ENCODE measurements at places on chromosomes 13 and 19. TPM values are rescaled to one million over a fixed set of nuclear protein-coding genes. Genes with fewer than 3 reads are reported as not detected.
A peak's percentile ranks its signal among the peaks of the same experiment; 100 is the strongest.

The TNFSF13B gene
- total RNA-seq = 3.2 TPM

The LILRA2 gene
- 0.66 TPM for total RNA-seq

The KASH5 gene
- not detected for total RNA-seq

The GGN gene
- total RNA-seq = 0.44 TPM

The RASIP1 gene
- 10.7 TPM for total RNA-seq

The SIGLEC5 gene
- not detected for total RNA-seq

The NAPSA gene
- 0.80 TPM for total RNA-seq

DNA sequence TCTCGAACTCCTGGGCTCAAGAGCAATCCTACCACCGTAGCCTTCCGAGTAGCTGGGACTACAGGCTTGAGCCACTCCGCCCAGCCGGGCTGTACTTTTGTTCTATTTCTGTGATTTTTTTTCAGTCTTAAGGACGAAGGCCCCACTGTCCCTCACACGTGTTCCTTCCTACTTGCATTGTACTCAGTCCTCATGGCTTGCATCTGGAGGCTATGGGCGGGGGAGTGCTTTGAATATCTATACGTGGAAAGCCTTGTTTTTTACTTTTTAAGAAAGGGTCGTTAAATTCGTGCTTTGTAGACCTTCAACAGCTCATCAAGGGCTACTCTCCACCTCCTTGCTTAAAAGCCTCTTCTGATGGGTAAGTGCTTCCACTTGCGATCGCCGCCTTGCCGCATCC, 36.8 kb downstream of the NLRP12 start:
- no peak for DNase-seq

DNA sequence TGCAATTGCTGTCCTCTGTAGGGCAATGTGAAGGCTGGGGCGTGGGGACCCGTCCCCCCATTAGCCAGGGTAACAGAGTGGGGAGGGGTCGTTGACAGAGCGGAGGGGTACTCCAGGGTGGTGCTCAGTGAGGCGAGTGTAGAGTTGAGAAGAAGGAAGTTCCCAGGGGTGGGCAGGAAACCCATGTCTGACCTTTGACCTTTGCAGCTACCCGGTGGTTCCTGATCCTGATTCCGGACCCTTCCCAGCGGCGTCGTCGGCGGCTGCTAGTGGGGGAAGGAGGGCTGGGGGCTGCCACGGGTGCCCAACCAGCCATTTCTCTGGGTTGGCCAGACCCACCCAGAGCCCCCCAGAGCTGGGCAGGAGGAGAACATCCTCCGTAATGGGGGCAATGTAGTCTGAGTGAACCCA, 2.1 kb upstream of the PLVAP start:
- no peak for DNase-seq

DNA sequence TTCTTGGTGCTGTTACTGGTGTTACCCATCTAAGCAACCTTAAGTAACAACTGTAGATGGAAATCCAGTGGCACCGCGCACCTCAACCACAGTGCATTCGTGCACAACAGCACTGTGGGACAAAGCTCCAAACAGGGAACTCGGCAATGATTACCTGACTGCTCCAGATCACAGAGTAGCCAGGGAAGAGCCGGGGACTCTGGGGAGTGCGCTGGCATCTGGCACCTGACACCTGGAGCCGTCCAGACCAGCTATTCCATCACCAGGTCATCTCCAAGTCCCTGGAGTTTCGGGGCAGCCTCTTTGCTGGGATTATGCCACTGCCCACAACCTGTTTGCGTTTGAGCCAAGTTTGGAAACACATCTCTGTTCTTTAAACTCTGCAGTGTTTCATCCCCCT, 62.0 kb downstream of the COL4A1 start:
- DNase-seq = no peak

GRCh38 chr13:38914070-38914469, 76.6 kb downstream of the STOML3 start:
- DNase-seq = no peak

DNA sequence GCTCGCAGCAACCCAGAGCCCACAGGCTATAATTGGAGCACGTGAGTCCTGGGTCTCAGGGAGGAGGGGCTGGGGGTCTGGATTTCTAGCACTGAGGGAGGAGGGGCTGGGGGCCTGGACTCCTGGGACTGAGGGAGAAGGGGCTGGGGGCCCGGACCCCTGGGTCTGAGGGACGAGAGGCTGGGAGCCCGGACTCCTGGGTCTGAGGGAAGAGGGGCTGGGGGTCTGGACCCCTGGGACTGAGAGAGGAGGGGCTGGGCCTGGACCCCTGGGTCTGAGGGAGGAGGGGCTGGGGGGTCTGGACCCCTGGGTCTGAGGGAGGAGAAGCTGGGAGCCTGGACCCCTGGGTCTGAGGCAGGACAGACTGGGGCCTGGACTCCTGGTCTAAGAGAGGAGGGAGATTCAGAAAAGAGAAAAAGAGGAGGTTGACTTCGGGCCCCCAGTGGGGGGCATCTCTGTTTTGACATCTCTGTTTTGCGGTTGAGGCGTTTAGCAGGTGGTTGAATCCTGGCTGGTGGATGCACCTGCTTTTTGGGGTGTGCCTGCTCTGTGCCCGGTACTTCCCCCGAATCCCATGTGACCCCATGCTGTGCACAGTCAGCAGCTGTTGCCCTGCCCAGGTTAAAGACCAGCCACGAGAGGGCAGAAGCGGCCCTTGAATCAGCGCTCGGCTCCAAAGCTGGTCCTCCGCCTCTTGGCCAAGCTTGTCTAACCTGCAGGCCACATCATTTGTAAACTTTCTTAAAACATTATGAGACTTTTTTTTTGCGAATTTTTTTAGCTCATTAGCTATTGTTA, 10.5 kb downstream of the PVR start:
- DNase-seq = peak; percentile 50

- DNase-seq = no peak
These were observed 30.1 kb upstream of the METTL21C start for GRCh38 chr13:102724923-102725322.

DNA sequence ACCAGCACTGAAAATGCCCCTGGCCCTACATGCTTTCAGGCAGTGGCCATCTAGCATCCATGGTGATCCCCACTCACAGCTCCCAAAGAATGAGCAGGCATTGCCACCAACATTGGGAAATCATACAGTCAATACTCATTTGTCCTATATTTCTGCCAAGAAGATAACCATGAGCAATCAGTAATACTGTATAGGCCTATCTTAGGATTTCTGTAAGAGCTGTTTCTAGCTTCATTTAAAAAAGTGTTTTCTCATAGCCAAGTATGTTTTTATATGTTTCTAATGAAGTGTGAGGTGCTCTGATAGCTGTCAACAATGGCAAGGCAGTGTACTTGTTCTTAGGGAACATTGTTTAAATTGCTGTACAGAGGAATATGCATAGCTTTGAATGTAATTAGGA, 428.7 kb downstream of the FGF9 start:
- DNase-seq = no peak

DNA sequence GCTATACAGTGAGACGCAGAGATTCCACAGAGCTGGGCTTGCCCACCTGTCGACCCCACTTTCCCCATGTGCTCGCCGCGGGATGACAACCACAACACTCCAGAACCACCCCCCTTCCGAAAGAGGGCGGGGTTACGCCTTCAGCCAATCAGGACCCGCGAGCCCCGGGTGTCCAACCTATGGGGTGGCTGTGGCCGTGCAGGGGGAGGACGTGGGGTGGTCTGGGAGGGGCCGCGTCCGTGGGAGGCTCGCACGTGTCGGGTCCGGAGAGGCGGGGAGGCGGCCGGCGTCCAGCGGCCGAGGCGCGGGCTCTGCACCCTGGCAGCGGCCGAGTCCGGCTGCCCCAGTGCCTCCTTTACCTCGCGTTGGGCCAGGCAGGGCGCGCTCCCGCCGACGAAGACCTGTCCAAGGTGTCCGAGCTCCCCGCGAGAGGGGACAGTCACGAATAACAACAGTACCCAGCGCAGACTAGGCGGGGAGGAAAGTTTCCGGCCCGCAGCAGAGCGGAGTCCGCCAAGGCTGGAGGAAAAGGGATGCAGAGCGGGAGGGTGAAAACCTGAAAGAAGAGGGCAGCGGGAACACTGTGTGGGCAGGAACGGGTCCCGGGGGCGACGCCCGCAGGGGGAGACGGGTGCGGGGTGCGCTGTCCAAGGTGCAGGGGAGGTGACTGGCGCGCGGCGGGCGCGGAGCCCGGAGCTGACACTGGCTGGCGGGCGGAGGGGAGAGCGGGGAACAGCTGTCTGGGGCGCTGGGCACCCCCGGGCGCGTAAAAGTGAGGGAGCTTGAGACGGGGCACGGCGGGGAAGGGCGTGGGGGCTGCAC, 911 bp downstream of the ENOX1 start:
- DNase-seq = peak; percentile 68

- DNase-seq = no peak
These were observed 15.6 kb upstream of the C2CD4C start for GRCh38 chr19:424546-424945.

GRCh38 chr13:40409278-40409677, 257.2 kb downstream of the FOXO1 start:
- no peak for DNase-seq

DNA sequence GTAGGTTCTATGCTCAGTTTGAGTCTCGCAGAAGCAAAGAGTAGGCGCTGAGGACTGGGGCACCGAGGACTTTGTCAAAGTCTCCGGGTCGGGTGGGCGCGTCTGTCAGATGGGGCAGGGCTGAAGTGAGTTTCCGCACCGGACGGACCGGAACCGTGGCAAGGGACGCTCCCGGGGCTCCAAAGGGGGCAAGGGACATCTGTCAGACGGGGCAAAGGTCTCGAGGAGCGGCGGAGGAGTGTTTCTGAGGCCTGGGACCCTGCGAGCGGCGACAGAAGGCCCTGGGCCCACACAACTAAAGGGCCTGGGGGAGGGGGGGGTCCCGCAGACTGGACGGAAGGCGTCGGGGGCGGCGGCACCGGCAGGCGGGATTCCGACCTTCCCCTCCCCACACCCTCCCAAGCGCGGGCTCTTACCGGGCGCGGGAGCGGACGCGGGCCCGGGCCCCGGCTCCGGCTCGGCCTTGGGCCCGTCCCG, 13.3 kb upstream of the AKAP8L start:
- no peak for DNase-seq

All from breast epithelium (tissue), 4 donors.